Aortic smooth muscle cell (primary cell): ENCODE measurements at places on chromosomes 1 and 21. TPM values are rescaled to one million over a fixed set of nuclear protein-coding genes. Genes with fewer than 3 reads are reported as not detected.

Gene HMGCS2
- not detected in 2 replicates for total RNA-seq

Gene PTPN7
- total RNA-seq = not detected in 2 replicates

Gene DIP2A
- total RNA-seq = 21.5 and 25.0 TPM in 2 replicates

Gene TRIM67
- under 0.01 TPM in 1 of 2 replicates, not detected in the other for total RNA-seq

Gene DNALI1
- 4.4 and 8.7 TPM in 2 replicates for total RNA-seq

Gene TESK2
- total RNA-seq = 1.6 and 2.9 TPM in 2 replicates

Gene LCE1C
- total RNA-seq = not detected in 2 replicates

Gene FCRL2
- not detected in 2 replicates for total RNA-seq

Gene SH2D5
- total RNA-seq = 1.6 and 2.5 TPM in 2 replicates
